Activated T-helper 9 cell treated with anti-CD3 and anti-CD28 coated beads, Interleukin-2, amount 50 U/mL, for 16 hours (primary cell): ENCODE measurements at places on chromosomes 7 and 10.

DNA sequence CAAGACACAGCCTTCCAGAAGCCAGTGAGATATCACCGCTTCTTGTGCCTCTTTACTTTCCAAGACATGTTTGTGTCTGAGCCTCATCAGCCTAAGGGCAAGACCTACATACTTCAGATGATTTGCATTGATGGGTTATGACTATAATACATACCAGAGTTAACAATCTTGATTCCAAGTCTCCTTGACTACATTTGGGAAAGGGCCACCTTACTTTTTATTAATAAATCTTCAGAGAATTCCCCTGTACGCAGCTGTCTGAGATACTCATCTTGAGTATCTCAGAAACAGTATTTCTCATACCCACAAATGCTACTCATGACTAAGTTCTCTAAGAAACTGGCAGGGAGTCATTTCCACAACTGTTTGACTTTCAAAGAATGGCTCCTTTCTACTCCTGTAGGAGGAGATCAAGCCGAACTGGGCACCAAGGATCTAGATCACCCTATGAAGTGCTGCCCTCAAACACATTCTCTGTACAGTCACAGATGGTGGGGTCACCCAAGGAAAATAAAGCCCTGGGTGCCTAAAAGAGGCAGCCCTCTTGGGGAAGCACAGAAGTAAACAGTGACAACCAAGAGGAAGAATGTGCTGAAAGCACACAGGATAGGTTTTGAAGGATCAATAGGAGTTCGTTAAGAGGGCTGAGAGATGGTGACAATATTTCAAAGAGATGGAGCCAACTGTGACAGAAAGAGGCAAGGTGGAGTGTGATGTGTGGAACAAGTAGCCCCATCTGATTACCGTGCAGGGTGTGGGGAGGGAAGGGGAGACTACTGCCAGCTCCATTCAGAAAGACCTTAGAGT lies 138.9 kb downstream of the JAZF1 start:
- DNase-seq, result no peak

DNA sequence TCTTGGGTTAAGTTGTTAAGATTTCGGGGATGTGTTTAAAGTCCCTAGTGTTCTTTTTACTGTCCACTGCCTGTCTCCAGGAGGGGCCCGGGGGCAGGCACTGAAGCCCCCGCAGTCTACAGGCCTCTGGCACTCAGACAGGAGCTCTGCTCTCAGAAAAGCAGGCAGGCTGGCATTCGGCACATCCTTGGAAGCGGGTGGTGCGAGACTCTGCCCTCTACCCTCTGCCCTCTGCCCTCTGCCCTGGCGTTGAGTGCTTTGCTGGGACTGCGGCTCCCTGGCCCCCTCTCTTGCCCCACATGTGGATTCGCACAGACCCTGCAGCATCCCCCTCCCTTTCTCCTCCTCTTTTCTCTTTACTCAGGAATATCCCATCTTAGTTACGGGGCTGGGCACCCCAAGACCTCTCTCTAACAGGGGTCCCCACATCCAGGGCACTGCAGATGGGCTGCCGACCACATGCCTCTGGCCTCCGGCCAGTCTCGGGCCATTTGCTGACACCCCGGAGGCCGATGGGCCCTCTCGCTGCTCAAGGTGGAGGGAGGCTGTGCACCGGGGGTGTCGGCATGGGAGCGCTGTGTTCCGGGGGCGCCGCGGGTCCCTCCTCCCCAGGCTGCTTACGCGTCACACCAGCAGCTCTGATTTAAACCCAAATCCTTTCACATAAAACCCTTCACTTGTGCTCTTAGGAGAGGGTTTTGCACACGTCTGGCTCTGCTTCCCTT lies 479.9 kb downstream of the DNAJB6 start:
- DNase-seq, result no peak

DNA sequence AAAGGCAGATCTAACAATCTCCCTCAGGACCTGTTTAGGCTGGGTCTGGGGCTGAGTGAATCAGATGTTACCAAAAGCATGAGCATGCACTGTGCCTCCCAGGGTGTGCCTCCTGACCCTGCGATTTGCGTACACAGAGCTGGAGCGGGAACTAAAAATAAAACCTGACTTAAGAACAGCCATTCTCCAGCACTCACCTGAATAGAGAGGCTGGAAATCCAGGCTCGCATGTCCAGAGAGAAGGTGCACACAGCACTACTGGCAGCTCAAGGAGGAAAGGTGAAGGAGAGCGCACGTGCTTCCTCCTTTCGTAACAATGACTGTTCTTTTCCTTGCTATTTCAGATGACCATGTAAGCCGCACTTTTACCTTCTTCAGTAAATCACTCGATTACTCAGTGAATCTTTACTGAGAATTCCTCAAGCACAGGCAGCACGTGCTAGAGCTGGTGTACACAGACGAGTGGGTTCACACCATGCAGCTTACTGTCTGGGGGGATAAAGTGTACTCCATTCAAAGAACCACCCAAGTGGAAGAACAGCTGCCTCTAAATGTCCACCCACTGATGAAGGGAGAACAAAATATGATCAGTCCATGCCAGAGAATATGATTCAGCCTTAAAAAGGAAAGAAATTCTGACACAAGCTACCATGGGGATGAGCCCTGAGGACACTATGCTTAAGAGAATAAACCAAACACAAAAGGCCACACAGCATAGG lies 45.6 kb downstream of the SFMBT2 start:
- DNase-seq, result no peak

GRCh38 chr10:6716516-6716915 lies 136.4 kb upstream of the PRKCQ start:
- no peak for DNase-seq

GRCh38 chr7:82430500-82431465 lies 12.8 kb downstream of the CACNA2D1 start:
- no peak for DNase-seq

DNA sequence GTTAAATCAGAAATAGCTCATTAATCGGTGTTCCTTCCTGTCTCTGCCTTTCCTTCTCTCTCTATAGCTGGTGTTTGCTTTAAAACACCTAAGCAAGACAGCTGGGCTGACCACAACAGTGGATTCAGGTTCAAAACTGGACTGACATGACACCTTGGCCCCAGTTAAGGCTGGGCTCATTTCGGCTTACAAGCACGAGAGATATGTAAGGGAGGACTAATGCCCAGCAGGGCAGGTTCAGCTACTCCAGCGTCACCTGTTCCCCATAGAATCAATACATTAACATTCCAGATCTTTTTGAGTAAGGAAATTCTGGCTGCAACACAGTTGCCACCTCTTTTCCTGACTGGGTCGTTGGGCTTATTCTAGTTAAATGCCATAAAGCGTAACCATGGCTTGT lies 323.0 kb upstream of the AOAH start:
- no peak for DNase-seq

- no peak for DNase-seq
Measured at GRCh38 chr10:70575874-70576802, 26.4 kb downstream of the PRF1 start.

GRCh38 chr10:123564631-123565030 lies 101.5 kb upstream of the GPR26 start:
- DNase-seq, result no peak

DNA sequence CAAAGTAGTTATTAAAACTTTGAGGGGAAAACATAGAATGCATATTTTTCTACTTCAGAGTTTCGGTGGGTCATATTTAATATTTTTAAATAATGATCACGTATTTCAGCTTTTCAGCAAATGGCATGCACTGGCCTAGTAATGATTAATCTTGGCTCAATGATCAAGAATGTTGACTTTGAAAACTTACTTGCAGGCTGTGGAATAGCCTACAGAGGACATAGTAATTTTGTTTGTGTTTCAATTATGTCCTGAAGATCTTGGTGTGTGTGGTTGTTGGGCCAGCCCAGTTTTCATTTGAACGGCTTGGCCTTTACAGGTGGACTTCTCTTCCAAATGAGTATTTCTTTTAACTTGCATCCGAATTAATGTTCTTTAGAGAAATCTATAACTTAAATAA lies 35.1 kb downstream of the ADD3 start:
- no peak for DNase-seq

- DNase-seq, result no peak
Measured at GRCh38 chr10:123962756-123963530, 71.3 kb upstream of the CPXM2 start.

GRCh38 chr10:97517778-97518300 lies 19.1 kb downstream of the UBTD1 start:
- no peak for DNase-seq

- DNase-seq, result no peak
Measured at GRCh38 chr7:69653806-69654205, 55.5 kb downstream of the AUTS2 start.

- DNase-seq, result no peak
Measured at GRCh38 chr7:30969604-30969970, 5.8 kb downstream of the GHRHR start.

- DNase-seq, result no peak
Measured at GRCh38 chr10:68871105-68871711, 29.9 kb upstream of the DDX50 start.

DNA sequence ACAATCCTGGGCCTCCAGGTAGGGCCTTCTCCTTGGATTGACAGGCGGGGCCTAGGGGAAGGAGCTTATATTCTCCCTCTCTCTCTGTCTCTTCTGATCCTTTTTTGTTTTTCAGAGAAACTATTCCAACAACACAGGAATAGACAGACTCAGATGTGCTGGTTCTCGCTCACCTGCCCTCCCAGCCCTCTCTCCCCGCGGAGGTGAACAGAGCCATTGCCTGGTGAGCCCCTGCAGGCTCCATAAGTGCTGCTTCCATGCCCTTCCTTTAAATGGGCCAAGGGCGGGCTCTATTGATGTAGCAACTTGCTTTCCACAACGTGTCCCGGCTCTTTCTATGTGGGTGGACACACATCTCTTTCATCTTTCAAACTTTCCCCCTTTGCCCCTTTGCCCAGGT lies 47.2 kb upstream of the IGFBP3 start:
- DNase-seq, result no peak

- no peak for DNase-seq
Measured at GRCh38 chr10:93445097-93445960, 36.8 kb downstream of the MYOF start.

GRCh38 chr7:85324145-85324799 lies 137.4 kb upstream of the SEMA3D start:
- DNase-seq, result no peak

DNA sequence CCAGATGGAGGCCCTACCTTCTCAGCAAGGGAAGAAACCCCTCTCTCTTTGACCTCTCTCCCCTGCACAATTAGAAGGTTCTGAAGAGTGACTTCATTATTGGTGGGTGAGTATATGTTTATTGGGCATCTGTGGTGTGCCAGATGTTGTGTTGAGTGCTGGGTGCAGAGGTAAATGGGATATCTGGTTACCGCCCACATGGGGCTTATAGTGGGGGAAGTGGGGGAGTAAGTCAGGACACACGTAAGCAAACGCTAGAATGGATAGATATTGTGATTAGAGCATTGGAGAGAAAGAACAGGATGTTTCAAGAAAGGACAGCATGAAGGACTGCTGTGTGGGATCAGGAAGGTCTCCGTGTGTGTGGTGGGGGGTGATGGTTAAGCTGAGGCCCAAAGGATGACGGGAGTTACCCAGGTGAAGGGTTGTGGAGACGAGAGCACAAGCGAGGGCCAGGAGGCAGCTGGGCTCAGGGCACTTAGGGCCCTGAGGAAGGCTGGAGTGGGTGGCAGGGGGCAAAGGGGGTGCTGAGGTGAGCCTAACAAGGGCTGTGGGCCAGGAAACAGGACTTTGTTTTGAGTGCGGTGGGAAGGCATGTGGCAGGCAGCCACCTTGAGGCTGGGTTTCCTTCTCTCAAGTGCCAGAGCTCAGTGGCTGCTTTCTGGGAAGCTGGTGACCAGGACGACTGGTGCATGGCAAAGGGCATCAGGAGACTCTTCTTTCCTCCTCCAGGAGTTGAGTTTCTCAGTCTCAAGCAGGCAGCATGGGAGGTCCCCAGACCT lies 299.9 kb downstream of the RPS24 start:
- DNase-seq, result no peak

DNA sequence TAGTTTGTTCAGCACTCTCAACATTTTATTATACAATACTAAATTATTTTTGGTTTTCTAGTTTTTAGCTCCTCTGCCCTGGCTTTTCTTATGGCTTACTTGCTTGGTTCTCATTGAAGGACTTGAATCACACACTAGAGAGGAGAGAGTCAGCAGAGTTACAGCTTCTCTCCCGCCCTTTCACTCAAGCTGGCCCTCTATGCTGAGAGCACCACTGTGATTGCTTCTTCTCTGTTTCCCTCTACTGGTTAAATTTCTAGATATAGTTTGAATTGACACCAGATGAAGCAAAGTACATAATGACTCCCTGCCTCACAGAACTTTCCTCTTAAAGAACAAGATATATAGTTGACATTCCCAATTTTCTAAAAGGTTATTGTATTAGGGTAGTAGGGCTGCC lies 767.3 kb upstream of the SORCS1 start:
- DNase-seq, result no peak

GRCh38 chr10:1966712-1967376 lies 229.5 kb upstream of the ADARB2 start:
- DNase-seq, result no peak

GRCh38 chr7:27112361-27112760 lies 9.9 kb upstream of the HOXA2 start:
- no peak for DNase-seq

DNA sequence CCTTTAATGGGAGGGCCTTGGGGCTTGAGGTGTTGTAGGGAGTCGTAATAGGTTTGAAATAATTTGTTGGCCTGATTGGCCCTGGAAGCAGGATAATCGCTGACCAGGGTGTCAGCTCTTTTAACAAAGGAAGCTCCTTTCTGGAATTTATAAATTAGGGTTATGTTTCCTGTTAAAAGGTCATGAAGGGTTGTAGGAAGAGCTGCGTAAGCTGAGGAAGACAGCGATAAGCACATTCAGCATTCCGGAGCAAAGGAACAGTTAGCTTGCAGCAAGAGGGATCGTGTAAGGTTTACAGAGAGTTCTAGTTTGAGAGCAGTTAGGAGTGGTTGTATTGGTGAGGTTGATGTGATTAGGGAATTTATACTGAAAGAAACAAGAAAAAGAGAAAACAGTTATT lies 21.3 kb downstream of the CPA4 start:
- DNase-seq, result no peak

DNA sequence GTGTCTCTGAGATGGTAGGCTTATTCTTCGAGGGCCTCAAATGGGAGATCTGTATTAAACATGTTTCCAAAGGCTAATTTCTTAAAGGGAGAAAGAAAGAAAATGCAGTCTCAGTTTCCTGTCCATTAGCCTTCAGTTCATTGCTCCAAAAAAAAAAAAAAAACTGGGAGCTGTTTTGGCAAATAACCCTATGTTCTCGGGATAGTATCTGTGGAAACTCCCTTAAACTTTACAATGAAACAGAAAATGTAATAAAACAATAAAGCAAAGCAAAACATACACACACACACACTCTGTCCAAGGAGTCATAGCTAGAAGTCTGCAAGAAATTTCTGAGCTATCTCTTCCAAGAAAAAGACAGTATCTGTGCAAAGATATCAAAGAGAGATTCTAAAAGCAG lies 172.5 kb upstream of the CELF2 start:
- no peak for DNase-seq

- no peak for DNase-seq
Measured at GRCh38 chr10:10782603-10783002, 235.1 kb upstream of the CELF2 start.

- no peak for DNase-seq
Measured at GRCh38 chr7:90320418-90320800, 695 bp downstream of the FAM237B start.
